Cortex of kidney (tissue), 1 donor: ENCODE measurements at places on chromosomes 1 and 21.

DNA sequence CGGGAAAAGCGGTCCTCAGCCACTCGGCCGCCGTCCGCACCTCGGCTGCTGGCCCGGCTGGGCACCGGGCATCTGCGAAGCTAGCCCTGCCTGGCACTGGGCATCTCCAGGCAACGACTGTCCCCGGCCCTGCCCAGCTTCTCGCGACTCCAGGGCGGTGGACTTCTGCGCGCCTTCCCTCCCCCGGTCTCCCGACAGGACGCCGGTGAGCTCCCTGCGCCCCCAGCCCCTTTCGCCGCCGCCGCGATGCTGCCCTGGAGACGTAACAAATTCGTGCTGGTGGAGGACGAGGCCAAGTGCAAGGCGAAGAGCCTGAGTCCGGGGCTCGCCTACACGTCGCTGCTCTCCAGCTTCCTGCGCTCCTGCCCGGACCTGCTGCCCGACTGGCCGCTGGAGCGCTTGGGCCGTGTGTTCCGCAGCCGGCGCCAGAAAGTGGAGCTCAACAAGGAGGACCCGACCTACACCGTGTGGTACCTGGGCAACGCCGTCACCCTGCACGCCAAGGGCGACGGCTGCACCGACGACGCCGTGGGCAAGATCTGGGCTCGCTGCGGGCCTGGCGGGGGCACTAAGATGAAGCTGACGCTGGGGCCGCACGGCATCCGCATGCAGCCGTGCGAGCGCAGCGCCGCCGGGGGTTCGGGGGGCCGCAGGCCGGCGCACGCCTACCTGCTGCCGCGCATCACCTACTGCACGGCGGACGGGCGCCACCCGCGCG lies 514 bp downstream of the FAM43B start:
- no peak for DNase-seq

- DNase-seq = no peak
These were observed 61.5 kb downstream of the PACC1 start for GRCh38 chr1:212353181-212353580.

GRCh38 chr1:166189126-166189525 lies 22.3 kb upstream of the FAM78B start:
- no peak for DNase-seq

DNA sequence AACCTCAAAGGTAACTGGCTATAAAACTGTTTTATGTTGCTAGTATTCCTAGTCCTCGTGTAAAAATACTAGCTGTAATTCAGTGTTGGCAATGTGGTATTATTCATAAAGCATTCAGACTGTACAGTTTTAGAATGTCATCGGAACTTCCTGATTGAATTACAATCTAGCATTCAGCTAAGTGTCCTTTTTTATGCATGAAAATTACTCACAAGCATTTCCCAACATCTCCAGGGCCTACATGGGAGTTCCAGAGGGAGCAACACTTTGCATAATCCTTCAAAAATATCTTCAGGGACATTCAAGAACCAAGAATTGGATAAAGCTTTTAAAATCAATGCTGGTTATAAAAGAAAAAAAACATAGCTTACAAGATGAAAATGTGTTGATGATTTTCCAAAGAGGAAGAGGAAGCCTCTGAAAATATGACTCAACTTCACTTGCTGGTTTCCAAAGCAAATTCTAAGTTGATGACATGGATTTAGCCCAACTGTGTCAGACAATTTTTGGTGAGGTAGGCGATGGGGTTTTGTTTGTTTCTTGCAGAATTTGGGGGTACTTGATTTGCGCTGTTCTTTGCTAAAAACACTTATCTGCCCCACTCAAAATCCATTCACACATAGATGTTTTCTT lies 137.8 kb downstream of the SLC44A5 start:
- DNase-seq = no peak

GRCh38 chr1:192639607-192640368 lies 3.8 kb downstream of the RGS13 start:
- DNase-seq = no peak

GRCh38 chr1:43648876-43649477 lies 972 bp upstream of the KDM4A start:
- no peak for DNase-seq

GRCh38 chr1:1833456-1833855 lies 55.2 kb upstream of the NADK start:
- no peak for DNase-seq

DNA sequence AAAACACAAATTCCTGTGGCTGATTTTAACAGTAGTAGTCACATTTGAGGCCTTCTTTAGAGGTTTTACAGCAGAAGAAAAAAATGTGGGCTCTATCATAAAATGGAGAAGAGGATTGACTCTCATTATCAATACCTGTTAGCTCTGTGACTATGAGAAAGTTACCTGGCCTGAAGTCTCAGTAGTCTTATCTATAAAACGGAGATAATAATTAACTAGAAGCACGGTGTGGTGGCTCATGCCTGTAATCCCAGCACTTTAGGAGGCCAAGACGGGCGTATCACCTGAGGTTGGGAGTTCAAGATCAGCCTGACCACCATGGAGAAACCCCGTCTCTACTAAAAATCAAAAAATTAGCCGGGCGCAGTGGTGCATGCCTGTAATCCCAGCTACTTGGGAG lies 90.4 kb upstream of the PLPPR4 start:
- no peak for DNase-seq

DNA sequence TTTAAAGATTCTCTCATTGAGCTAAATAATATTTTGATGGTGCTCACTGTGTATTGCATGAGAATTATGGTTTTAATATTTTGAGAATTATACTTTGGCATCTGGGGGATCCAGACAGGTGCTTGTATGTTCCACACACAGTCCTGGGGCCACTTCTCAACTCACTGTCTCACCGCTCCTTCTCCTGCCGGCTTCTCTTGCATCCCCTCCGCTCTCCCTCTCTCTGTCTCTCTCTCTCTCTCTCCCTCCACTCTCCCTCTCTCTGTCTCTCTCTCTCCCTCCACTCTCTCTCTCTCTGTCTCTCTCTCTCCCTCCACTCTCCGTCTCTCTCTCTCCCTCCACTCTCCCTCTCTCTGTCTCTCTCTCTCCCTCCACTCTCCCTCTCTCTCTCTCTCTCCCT lies 32.2 kb upstream of the ZC3H12A start:
- DNase-seq = no peak

DNA sequence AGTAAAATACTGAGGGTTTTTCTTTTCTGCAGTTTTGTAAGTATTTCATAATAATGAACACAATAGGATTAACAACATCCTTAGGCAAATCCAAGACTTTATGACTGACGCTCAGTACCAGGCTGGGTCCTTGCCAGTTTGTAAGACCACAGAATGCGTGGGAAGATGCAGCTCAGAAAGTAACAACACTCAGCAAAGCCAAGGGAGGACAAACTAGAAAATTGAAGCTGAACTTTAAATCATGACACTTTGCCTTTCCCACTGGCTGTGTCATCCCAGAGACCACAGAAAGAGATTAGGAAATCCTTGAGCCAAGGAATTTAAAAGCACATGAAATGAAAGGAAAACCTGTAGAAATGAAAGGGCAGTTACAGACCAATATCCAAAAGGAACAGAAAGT lies 426.3 kb upstream of the CHRM3 start:
- DNase-seq = no peak

GRCh38 chr1:54317084-54317483 lies 89.1 kb downstream of the SSBP3 start:
- DNase-seq = no peak

GRCh38 chr1:233869680-233870079 lies 34.8 kb upstream of the SLC35F3 start:
- no peak for DNase-seq
